ENCODE measurements at places on chromosomes 12 and 14.

DNA sequence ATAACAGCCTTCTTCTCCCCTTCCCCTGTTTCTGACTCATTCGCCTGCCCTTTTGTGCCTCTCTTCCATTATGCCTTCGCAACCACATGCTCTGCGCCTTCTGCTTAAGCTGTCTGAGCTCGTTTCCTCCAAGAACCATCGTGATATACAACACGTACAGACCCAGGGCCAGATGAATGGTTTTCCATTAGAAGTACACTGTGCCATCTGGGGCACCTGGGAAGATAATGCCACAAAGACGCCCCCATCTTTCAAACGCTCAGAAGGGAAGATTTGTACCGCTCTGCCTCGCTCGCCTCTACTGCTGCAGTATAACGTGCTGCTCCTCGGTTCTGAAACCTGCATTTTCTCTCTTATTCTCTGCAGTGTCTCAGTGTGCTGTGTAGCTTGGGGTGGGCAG is 470.9 kb upstream of the STXBP6 start:
- no peak for DNase-seq

DNA sequence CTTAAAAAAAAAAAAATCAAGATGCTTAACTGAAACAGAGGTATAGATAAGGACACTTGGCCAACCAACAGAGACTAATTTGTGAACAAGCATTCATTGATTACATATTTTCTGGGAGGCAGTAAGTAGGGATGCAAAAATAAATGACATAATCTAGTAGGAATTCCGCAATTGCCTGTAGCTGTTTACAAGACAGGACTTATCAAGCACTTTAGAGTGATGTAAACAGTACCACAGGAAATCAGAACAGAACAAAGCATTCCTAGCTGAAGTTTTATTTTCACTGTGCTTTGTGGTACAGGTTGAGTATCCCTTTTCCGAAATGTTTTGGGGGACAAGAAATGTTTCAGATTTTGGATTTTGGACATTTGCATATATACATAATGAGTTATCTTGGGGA is 68.2 kb upstream of the FGD4 start:
- peak; percentile 70 for DNase-seq

GRCh38 chr12:13000616-13000924 is 505 bp upstream of the HEBP1 start:
- DNase-seq = no peak

DNA sequence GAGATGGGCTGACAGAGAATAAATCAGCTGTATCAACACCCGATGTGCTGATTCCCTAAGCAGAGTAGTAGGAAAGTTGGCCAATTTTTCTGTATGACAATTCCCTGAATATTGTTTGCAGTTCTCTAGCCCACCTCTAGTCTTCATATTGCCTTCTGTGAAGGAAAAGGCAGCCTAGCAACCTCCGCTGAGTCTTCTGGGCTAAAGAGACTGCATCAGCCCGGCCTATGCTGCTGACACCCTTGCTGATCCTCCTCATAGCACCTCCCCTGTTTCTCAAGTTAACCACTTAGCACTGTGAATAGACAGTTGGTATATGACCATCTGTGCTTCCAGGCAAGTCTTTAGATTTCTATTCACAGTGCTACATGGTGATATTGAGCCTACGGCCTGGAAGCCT is 161.1 kb upstream of the EGLN3 start:
- no peak for DNase-seq

DNA sequence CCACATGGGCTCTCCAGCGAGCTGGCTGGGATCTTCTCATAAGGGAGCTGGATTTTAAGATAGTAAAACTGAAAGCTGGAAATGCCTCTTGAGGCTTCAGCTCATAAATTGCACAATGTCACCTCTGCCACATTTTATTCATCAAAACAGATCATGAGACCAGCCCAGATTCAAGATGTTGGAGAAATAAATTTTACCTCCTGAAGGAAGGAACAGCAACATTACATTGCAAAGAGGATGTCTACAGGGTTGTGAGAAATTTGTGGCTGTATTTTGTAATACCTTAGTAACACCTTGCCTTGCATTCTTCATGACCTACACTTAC is 43.1 kb upstream of the KRR1 start:
- DNase-seq = no peak

- peak; percentile 94 for DNase-seq
These were observed 32.2 kb upstream of the BHLHE41 start for GRCh38 chr12:26157001-26157400.
